ENCODE measurements at places on chromosomes 2 and 18.
A peak's percentile ranks its signal among the peaks of the same experiment; 100 is the strongest.

GRCh38 chr2:11260979-11261378 is 83.5 kb downstream of the ROCK2 start:
- no peak for DNase-seq

- no peak for DNase-seq
Observed at GRCh38 chr18:2656237-2656980, 883 bp downstream of the SMCHD1 start.

- DNase-seq, result no peak
Observed at GRCh38 chr2:53230691-53231090, 536.9 kb upstream of the CHAC2 start.

DNA sequence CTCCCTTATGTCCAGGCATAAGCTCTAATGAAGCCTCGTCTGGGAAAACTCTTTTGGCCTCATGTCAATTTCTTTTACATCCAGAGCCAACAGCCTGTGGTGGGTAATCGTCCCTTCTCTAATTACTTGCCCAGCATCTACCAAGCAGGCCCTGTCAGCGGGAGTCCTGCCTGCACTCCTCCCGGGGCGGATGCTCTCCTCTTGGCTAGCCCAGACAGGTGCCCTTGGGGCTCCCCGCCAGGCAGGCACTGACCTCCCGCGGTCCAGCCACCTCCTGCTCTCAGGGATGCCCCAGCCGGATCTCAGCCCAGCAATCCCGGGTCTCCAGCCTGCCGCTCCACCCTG is 74.2 kb downstream of the NCAPH start:
- no peak for DNase-seq

GRCh38 chr2:138440759-138441158 is 60.8 kb upstream of the SPOPL start:
- no peak for DNase-seq

DNA sequence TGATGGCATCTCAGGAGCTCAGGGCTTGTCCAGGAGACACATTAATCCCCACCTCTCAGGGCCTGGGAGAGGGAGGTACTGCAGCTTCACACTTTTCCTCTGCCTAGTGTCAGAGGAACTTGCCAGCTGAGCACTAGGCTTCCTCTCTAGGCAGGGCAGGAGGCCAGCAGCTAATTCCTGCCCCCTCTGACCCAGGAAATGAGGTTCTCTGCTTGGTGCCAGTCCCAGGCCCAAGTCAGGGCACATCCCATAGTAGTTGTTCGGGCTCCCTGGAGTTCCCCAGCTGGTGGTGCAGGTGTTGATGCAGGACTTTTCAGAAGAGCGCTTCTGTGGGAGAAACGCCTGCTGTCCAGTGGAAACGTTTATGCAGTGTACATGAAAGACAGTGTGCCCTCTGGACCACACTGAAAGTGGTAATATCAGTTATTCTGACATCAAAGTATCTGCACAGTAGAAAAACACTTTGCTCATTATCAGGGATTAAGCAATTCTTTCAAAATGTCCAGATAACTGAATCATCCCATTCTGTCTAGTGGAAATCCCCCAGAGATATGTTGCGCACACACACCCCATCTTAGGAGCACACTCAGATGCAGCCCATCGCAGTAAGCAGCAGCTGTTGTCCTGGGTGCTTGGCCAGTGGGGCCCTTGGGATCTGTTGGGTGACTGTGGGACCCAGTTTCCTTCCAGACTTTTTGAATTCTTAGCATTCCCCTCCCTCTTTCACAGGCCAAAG is 17.8 kb upstream of the SCLY start:
- DNase-seq, result no peak

DNA sequence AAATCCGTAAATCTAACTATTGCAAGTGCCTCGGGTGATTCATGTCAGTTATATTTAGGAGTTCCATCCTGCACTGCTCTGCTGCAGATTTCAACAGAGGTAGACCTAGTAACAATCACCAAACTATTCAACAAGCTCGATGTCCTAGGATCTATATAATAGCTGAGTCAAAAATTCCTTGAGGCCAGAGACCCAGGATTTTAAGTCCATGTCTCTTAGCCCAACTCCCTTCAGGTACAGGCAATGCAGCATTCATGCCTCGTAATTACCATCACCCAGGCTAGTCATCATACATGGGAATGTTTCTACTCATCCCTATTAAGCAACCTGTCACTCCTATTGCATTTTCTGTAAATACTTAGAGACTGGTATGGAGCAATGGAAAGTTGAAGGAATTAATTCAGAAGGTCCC is 729 bp downstream of the TM4SF20 start:
- DNase-seq, result no peak

DNA sequence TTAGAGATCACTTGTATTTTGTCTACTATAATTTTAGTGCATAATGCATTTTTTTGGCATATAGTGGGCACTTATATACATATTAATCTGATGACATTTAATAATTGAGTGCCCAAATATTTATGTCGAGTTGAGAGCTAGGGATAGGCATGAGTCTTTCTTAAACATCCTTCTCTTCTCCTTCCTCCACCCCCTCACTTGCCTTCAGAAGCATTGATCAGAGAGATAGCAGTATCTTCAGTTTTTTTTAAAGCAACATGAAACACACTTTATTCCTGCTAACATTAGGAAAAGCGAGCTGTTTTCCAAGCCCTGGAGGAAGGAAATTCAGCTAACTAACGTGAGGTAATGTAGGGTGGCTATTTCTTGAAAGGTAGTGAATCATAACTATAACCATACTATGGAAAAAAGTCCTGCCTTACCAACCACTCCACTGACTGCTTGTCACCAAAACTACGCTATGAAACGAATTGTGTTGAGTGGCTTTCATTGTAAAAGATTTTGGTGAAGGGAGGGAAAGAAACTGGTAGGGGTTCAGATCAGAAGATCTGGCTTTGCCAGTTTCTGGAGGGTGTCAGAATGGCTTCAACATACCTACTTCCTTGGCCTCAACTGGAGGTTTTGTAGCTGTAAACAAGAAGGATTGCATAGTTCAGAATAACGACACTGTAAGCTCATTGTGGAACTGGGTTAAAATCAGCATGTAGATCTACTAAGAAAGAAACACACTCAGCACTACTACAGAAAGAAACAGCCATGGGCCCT is 2.3 kb upstream of the ITGA4 start:
- no peak for DNase-seq

DNA sequence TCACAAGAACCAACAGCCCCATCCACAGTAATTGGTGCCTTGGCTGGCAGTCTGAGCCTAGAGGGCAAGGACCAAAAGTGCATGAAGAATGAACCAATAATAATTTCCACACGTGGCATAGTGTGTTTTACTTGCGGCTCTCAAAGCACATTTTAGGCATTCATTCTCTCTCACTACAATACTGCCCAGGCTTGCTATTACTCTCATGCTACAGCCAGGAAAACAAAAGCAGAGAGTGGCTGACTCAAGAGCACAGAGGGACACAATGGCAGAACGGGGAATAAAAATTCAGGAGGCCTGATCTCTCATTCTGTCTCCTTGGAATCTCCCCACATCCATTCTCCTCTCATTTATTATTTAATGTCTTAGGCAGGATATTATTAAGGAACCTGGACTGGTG is 57.0 kb upstream of the NOL4 start:
- no peak for DNase-seq

GRCh38 chr18:25350489-25351251 is 1.3 kb downstream of the ZNF521 start:
- peak; percentile 20 for DNase-seq

DNA sequence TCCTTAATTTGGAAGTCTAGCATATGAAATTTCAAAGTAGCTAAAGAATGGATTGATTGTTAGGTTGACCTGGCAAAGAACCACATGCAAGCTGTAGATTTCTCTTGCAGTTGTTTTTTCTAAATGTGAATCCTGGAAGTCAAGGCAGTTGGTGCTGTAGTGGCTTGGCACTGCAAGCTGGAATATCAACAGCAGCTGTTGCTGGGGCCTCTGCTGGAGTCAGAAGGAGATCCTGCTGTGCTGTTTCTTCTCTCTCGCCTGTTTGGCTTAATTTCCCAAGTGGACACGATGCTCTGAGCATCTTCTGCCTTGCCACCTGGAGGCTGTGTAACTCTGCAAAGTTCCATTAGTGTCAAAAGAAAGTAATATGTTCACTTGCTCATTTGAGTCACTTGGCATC is 12.6 kb downstream of the PIK3C3 start:
- DNase-seq, result no peak

DNA sequence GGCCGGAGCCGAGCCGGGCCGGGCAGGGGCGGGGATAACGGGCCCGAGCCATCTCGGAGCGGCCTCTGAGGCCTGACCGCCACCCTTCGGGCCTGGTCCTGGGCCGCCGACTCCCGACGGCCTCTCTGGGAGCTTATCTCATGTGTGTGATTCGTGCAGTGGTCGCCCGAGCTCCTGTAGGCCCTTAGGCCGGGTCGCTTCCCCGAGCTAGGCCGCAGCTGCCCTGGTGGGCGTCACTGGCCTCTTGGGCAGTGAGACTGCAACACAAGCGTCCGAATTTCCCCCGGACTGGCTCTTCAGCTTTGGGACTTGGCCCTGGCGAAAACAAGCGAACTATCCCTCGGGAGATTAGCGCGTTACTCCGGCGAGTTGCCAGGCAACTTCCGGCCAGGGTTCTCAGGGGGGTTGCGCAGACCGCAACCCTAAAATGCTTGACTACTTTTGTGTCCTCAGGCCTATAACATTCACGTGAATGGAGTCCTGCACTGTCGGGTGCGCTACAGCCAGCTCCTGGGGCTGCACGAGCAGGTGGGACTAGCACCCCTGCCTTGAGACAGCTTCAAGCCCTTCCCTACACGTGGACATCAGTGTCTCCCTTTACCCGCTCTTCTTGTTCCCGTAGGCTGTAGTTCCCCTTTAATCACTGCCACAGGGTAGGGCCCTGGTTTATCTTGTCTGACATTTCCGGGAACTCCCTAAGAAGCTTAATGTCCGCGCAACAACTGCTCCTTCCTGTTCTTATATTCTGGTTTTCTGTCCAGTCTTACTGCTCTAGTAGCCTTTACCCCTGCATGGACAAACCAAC is 602 bp downstream of the SNX17 start:
- no peak for DNase-seq

DNA sequence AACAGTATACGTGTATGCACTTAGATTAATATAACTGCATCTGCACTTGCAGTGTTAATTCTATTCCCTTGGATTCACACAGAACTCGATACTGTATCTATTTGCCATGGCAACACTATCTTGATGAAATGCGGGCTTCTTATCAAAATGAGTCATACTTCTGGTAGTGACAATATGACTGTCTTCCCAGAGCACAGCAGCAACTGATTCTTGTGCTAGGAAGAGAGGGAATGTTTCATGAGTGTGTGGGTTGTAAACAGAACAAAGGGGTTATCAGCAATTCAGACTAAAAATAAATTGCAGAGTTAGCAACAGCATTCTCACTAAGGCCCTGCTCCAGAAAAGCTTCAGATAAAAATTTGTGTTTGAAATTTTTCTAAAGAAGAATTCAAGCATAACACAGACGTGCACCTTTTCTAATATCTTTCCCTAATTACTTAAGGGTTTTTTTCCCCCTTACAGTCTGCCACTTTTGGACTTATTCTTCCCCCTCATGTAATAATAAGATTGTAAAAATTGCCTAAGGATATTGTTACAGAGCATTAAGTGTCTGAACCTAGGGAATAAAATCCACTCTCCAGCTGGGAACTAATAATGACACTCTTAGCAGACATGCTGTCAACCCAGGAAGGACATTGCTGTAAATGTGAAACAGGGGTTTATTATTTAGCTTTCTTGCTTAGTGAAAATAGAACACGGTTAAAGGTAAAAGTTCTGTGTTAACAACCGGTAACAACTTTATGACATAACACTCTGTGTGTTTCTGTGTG is 99.9 kb upstream of the SLC38A11 start:
- DNase-seq, result no peak

DNA sequence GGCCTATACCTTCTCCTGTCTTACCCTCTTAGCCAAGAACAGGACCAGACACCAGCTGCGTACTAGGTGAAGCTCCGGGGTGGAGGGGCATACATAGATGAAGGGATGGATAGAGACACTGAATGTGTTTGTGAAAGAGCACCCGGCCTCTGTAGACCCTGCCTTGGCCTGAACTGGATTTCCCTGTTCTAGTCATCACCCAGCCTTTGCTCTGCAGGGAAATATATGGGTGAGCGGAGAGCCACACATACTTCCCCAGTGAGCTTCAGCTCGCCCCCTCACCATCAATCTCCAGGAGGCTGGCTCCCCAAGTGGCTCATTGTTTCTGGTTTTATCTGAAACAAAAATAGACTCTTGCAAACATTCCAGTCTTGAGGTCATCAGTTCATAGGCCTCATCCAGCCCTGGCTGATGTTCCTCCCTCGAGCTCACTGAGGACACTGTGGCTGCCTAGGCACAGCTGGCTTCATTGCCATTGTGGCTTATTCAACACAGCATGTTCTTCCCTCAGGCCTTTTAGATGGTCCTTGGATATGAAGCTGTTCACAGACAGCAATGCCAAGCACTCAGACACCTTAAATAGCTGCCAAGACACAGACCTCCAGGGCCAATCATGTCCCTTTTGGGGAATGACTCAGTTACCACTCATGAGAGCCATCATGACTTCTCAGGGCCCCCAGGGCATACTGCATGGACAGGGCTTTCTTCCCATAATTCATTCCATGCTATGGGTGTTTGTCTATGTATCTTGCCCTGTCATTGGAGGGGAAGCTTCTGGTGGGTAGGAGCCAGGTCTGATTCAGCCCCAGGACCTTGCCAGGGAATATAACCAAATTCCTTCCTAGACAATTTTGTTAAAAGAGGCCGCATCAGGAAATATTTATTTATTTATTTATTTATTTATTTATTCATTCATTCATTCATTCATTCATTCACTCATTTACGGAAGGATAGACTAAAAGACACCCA is 82.4 kb downstream of the TTC32 start:
- no peak for DNase-seq

GRCh38 chr2:175187378-175187777 is 5.9 kb upstream of the ATP5MC3 start:
- DNase-seq, result no peak

- no peak for DNase-seq
Observed at GRCh38 chr2:151157000-151157735, 104.5 kb downstream of the RBM43 start.

DNA sequence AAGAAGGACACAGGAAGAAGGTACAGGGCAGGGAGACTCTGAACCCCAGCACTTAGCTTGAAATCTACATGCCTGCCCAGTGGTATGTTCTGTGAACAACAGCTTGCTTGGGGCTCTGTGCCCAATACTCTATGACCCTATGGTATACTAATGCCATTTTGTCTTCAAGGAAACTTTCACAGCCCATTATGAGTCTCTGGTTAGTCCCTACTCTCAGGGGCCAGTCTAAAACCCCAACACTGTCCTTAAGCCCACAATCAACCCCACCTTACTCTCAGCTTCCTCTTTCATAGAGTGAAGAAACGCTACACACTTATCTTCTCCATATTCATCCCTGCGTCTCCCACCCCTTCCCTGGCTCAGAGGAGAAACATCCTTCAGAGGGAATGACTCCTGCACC is 16.0 kb downstream of the NEB start:
- DNase-seq, result no peak

DNA sequence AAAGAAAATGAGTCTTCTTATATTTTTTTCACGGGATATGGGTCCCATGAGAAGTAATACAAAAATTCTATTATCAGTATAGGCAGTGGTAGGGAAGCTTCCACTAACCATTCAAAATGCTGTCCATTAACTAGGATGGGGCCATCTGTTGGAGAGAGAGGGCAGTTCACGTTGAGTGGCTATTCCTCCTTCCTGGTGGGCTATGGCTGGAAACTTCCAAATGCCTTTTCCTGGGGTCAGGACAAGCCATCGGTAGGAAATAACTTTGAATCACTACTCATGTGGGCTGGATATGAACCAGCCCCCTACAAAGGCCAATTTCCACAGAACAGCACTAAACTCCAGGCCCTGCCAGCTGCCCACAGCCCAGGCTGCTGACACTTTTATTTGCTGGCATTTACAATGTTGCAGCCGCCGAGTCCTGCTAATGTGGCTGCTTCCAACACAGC is 156.1 kb upstream of the HNRNPA3 start:
- no peak for DNase-seq

All from AG04450 (cell line).